GM23248 (cell line): ENCODE measurements at places on chromosomes 16 and 17. TPM values are rescaled to one million over a fixed set of nuclear protein-coding genes. Genes with fewer than 3 reads are reported as not detected.

The TPSB2 gene
- not detected in 2 replicates for total RNA-seq

The MMP25 gene
- not detected in 2 replicates for total RNA-seq

The PITPNM3 gene
- 12.8 and 13.7 TPM in 2 replicates for total RNA-seq

The PRSS33 gene
- not detected in 2 replicates for total RNA-seq

The CLEC19A gene
- not detected in 2 replicates for total RNA-seq

The KCNG4 gene
- not detected in 2 replicates for total RNA-seq

The SLC2A4 gene
- total RNA-seq, result not detected in 2 replicates

The RHBDL1 gene
- total RNA-seq, result 0.89 and 2.1 TPM in 2 replicates

The IL34 gene
- total RNA-seq, result 1.0 TPM in 1 of 2 replicates, not detected in the other

The EFCAB13 gene
- total RNA-seq, result 1.4 and 1.6 TPM in 2 replicates

The TERB1 gene
- not detected in 2 replicates for total RNA-seq

GRCh38 chr17:62064791-62065563, at the start of gene MED13:
TSS of gene MED13 (minus strand) at chr17:62065278. CDS start at chr17:62065205, 73 bp downstream.
- peak; percentile 78 for DNase-seq

- DNase-seq, result no peak
Measured at GRCh38 chr17:61795546-61795945, 67.8 kb downstream of the BRIP1 start.

DNA sequence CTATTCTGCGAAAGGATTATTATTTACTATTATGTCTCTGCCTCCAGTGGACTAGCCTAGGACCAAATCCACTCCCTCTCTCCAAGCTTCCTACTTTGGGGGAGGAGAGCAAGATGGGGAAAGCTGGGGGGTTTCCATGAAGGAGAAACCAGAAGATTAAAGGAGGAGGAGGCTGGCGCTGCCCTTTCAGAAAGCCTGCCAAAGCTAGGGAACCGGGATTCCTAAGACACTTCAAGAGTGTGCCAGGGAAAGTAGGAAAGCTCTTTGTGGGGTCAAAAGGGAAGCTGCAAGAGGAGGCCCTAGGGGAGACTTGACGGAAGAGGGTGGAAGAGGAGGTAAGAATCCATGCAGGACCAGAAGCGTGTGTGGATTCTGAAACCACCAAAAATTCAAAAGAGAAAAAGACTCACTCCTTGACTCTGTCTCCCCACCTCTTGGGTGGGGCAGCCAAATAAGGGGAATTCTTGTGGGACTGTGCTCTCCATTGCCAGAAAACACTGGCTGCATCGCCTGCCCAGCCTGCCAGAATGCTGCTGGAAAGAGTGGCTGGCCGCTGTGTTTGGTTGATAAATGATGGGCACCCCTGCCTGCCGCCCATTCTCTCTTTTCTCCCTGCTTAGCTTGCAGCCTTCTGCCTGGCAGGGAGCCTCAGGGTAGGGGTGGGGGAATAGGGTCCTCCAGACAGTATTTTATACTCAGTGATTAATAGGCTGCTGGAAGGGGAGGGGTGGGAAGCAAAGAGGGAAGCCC, 11.8 kb upstream of the KAT7 start:
- DNase-seq, result no peak

- peak; percentile 84 for DNase-seq
Measured at GRCh38 chr17:17354560-17355349, 51.6 kb downstream of the NT5M start.

- DNase-seq, result peak; percentile 43
Measured at GRCh38 chr16:89534252-89534756, 26.1 kb downstream of the SPG7 start.

DNA sequence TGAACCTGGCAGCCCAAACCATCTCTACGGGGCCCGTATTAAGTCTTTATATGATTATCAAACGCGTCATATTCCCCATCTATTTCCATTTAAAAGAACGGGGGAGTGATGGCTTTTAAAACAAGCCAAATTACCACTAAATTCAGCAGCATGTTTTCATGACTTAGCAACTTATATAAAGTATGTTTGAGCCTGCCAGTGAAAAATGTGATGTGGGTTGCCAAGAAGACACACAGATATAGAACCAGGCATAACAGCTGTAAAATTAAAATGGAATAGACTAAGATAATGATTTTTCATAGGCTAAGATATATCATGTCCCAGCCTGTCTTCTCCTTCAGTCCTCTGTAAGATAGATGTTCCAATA, 44.8 kb upstream of the HSBP1 start:
- no peak for DNase-seq

DNA sequence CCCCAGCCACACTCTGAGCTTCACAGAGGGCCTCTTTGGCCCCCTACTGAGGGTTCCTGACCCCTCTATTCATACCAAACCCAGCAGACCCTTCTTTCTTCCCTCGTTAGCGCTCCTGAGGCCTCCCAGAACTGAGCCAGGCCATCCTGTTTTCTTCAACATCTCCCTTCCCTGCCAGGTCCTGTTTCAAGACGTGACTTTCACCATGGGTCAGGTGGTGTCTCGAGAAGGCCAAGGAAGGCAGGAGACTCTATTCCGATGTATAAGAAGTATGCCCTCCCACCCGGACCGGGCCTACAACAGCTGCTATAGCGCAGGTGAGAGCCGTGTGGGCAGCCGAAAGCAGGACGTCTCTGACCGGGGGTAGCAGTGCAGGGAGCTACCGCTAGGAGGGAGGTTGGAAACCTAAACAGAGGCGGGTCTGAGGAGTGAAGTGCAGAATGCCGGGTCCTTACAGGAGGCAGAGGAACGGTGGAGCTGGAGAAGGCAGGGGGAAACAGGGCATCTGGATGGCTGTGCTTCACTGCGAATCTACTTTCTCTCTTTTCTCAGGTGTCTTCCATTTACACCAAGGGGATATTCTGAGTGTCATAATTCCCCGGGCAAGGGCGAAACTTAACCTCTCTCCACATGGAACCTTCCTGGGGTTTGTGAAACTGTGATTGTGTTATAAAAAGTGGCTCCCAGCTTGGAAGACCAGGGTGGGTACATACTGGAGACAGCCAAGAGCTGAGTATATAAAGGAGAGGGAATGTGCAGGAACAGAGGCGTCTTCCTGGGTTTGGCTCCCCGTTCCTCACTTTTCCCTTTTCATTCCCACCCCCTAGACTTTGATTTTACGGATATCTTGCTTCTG, 1.3 kb upstream of the SENP3 start:
- DNase-seq, result peak; percentile 85

DNA sequence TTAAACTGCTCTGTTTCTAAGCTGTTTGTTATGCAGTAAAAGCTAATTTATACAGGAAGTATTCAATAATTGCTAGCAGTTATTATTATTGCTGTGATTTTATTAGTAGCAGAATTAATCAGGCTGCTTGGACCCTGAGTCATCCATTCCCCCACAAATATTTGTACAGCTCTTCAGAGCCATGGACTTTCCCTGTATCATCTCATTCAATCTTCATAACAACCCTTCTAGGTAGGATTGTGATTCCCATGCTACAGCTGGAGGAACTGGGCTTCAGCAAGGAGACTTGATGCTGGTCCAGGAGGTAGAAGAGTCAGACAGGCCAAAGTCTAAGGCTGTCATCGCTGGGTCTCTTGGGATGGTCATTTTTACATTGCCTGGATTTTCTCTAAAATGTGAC, 208.3 kb downstream of the C16orf95 start:
- peak; percentile 35 for DNase-seq

- DNase-seq, result no peak
Measured at GRCh38 chr17:9862949-9863348, 37.2 kb downstream of the GLP2R start.

DNA sequence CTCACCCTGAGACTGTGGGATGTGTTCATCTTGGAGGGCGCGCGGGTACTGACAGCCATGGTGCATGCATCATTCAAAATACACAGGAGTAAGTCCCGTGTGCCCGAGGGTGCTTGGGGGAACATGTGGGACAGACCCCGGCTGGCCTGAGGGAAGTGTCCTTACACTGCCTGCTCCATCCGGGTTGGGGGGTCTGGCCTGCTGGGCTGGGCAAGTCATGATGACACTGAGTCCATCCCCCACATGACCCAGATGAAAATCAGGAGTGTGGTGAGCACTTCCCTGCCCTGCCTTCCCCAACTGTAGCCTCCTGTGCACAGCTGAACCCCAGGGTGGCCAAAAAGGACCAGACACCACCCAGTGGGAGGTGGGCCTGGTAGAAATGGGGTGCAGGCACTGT, 10.8 kb downstream of the TBC1D26 start:
- DNase-seq, result no peak

GRCh38 chr17:1714980-1715802, 5.0 kb upstream of the TLCD2 start:
- DNase-seq, result peak; percentile 96

GRCh38 chr17:1120596-1121441, 59.0 kb downstream of the ABR start:
- no peak for DNase-seq

GRCh38 chr17:35617505-35617904, 30.4 kb downstream of the AP2B1 start:
- no peak for DNase-seq

- no peak for DNase-seq
Measured at GRCh38 chr17:79129523-79129922, 54.9 kb downstream of the ENGASE start.

DNA sequence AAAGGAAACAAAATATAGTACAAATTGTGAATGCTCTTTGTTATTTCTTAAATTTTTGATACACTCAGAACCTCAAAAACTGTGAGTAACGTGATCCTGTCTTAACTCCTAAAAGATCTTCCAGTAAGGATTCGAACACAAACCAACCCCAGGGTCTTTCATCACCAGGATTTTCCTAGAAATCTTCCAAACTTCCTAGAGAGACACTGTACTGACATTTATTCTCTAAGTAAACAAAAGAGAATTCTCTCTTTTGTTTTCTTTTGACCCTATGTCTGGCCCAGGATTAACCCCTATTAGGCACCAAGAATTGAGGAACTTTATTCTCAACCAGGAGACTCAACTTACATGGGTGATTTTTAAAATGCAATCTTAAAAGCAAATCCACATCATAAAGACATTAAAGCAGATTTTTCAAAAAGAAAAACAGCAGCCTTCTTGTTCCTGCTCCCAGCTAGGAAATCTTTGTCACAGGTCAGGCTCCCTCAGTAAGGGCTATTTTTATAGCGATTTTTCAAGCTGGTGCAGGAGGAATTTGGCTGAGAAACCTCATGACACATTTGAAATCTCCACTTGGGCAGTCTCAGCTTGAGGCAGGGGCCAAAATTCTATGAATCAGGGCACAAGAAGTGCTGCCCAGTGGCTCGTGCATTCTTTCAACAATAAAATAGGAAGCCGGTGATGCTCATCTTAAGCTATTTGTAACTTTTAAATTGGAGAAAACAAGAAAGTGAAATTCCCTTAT, 6.2 kb upstream of the SMG1 start:
- DNase-seq, result peak; percentile 91

GRCh38 chr17:70137451-70138230, 31.7 kb upstream of the KCNJ2 start:
- DNase-seq, result peak; percentile 93

- no peak for DNase-seq
Measured at GRCh38 chr17:68377771-68378267, 79.5 kb downstream of the WIPI1 start.

GRCh38 chr16:81366316-81366932, 51.7 kb downstream of the GAN start:
- DNase-seq, result peak; percentile 70

DNA sequence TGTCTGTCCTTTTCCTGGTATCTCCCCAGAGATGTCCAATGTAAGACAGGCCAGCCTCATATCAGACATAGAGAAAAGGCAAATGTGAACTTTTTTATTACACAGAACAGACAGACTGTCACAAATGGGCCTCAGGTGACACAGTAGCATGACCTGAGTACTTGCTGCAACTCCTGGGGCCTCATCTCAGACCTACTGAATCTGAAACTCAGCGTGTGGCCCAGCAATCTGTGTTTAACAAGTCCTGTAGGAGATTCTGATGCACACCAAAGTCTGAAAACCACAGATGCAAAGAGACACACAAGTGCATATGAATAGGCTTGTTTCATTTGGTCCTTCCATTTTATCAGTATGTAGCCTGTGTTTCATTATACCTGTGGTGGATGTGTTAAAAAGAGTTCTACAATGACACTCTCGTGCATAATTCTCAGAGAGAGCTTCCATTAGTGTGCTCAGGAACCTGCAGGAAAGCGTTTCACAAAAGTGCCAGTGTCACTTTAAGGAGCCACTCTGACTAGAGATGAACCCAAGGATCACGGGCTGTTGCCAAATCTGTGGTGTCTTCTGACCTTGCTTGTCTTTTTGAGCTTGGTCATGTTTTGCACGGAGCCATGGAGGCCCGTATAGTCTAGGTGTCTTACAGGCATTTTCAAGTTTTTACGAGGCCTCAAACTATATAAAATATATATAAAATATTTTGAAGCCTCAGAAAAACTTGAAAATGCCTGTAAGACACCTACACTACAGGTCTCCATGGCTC, 33.8 kb upstream of the NF1 start:
- no peak for DNase-seq

DNA sequence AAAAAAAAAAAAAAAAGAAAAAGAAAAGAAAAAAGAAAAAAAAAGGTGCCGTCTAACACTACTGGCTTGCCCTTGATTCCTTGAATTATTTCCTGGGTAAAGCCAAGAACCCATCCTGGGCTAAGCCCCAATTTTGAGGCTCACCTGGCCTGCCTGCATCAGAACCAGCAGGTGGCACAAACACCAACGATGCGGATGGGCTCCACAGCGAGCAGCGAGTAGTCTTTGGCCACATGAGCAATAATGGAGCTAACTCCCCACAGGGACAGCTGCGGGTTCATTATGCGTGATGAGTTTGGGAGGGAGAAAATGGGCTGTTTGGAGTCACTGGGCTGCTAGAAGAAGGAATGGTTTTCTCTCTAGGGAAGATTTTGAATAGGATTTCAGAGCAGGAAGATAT, 91.1 kb downstream of the ASIC2 start:
- DNase-seq, result no peak

GRCh38 chr16:4617880-4618279, 3.2 kb upstream of the UBALD1 start:
- no peak for DNase-seq

DNA sequence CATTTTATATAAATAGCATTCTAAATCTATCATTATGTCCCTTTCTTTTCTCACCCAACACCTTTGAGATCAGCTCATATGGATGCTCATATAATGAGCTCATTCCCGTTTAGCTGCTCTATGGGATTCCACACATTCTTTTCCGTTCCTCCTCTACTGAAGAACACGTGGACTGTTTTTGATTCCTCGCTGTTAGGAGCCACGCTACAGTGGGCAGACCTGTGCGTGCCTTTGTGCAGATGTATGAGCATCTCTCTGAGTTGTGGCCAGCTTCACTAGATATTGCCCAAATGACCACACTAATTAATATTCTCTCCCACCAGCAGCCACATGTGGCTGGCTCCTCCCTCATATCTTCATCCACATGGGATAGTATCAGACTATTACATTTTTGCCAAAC, 6.0 kb upstream of the TNFRSF13B start:
- DNase-seq, result peak; percentile 70

GRCh38 chr17:66255527-66255971, 26.3 kb upstream of the APOH start:
- DNase-seq, result no peak

- DNase-seq, result no peak
Measured at GRCh38 chr17:17612085-17613022, 20.8 kb upstream of the PEMT start.
